Heart left ventricle (tissue), 16 donors: ENCODE measurements at places on chromosomes 3 and 15. TPM values are rescaled to one million over a fixed set of nuclear protein-coding genes. Genes with fewer than 3 reads are reported as not detected.

- DNase-seq = no peak
Observed at GRCh38 chr3:168883145-168883544, 780.4 kb downstream of the MECOM start.

GRCh38 chr3:39148435-39149058, 4.8 kb downstream of the CSRNP1 start:
- no peak for DNase-seq

DNA sequence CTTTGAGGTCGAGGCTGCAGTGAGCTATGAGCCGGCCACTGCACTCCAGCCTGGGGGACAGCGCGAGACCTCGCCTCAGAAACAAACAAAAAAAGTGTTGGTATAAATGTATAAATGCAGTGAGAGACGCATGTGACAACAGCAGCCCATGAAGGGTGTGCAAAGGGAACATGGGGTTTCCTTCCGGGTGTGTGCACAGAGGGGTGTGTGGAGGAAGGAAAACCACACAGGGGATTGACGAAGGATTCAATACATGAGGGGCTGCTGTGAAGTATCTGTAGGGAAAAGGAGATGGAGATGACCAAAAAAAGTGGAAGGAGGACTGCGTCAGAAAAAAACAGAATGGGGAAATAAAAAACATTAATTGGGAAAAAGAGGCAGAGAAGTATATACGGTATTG, 1.1 kb downstream of the MTFMT start:
- DNase-seq = no peak

DNA sequence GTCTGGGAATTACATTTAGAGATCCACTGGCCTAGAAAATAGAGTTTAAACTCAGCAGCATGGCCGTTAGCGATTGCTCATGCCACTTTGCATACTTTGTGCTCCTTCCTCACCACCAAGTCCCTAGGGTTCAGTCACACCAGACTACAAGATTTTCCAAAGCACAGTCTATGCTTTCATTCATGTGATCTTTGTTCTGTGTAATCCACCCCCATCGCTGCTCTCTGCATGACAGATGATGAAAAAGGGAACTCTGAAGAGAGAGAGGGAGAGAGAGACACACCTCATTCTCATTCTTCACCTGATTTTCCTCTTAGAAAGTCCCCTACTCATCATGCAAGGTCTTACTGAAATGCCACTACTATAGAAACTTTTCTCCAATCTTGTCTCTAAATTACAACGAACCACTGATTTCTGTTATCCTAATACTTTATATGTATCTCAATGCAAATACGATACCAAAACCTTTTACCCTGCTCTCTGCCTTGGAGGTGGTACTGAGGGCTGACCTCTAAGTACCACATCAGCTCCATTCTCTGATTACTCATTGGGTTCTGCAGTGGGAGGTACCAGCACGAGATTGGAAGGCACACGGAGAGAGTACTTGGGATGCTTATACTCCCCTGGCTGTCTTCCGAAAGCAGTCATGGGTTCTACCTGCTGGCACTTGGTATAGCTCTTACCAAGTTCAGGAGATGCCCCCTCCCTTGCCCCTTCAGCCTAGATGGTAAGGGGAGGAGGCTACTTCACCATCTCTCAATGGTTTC, 1.1 kb upstream of the PARP15 start:
- DNase-seq = no peak

Gene KNG1
- 0.11 TPM for polyA plus RNA-seq

Gene TRH
- polyA plus RNA-seq = not detected

Gene SMCO1
- polyA plus RNA-seq = 2.6 TPM

Gene CTSH
- 66.7 TPM for polyA plus RNA-seq
